Activated CD4-positive, alpha-beta T cell treated with anti-CD3 and anti-CD28 coated beads, Interleukin-2, amount 50 U/mL, for 4 hours (primary cell): ENCODE measurements at places on chromosomes 5 and 9.

GRCh38 chr9:130042406-130042884 is 544 bp downstream of the FNBP1 start:
- no peak for DNase-seq

DNA sequence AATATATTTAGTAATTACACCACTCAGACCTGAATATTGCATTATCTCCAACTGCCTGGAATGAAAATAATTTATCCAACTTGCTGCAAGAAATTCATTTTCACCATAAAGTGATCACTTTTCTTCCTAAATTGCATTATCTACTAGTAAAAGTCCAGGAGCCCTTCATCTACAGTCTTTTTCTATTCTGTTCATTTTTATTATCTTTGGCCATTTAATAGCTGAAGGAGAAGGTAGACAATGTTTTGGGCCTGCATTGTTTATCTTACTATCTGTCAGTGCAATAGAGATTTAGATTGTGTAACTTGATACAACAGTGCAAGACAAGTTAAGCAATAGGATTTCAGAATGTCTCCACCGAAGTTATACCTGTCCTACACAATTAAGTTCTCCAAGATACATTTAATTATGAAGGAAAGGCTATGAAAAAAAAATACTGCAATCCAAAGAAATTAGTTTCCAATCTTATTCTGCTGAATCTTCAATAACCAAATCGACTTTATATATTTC is 1339.7 kb upstream of the CDH6 start:
- DNase-seq, result no peak

GRCh38 chr5:1724822-1725602 is 74.6 kb downstream of the MRPL36 start:
- DNase-seq, result no peak

DNA sequence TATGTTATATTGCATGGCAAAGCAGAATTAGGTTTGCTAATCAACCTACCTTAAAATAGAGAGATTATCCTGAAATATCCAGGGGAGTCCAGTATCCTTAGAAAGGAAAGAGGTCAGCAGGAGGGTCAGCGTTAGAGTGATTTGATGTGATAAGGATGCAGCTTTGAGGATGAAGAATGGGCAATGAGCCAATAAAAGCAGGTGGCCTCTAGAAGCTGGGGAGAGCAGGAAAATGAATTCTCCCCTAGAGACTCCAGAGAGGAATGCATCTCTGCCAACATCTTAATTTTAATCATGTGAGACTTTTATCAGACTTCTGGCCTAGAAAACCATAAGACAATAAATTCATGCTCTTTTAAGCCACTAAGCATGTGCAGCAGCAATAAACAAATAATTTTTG is 65.7 kb upstream of the SYK start:
- no peak for DNase-seq

DNA sequence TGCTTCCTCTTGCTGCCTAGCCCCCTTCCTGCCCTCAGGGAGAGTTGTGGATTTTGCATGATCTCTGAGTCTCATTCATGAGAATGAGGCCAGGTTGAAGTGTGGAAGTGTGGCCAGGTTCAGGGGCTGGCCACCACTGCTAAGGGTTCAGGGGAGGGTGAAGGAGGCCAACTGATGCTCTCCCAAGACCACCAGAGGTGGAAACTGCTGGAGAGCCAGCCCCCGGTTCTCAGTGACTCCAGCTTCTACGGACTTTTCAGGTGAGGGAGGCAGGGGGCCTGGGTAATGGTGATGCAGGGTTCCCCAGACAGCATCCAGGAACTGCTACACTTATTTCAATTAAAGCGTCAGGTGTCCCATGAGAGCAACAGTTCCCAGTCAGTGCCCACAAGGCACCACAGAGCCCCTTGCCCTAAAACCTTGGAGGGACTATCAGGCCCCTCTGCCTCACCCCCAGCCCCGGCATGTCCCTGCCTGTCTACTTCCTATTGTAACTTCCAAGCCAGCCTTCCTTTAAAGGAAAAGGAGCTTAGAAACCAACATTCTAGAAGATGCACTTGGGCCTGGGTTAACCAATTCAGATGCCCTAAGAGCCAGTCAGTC is 50.1 kb downstream of the AMBP start:
- no peak for DNase-seq

GRCh38 chr5:18745042-18745987 is 1111.1 kb downstream of the TAF11L14 start:
- peak; percentile 9 for DNase-seq

DNA sequence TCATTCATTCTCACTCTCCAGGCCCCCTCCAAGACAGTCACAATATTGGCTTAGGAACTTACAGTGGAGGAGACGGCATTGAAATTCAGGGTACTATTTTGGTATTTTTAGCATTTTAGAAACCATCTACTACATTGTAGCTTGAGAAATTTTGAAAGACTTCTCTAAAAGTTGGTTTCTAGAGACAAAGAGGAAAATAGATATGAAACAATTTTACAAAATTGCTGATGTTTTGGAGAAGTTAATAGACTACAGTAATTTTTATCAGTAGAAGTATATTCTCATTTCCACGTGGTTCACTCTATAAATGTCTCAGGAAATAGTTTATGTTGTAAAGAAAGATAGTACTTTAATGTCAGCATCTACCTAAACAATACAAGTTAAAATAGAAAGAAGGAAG is 63.2 kb upstream of the ZSWIM6 start:
- DNase-seq, result no peak

DNA sequence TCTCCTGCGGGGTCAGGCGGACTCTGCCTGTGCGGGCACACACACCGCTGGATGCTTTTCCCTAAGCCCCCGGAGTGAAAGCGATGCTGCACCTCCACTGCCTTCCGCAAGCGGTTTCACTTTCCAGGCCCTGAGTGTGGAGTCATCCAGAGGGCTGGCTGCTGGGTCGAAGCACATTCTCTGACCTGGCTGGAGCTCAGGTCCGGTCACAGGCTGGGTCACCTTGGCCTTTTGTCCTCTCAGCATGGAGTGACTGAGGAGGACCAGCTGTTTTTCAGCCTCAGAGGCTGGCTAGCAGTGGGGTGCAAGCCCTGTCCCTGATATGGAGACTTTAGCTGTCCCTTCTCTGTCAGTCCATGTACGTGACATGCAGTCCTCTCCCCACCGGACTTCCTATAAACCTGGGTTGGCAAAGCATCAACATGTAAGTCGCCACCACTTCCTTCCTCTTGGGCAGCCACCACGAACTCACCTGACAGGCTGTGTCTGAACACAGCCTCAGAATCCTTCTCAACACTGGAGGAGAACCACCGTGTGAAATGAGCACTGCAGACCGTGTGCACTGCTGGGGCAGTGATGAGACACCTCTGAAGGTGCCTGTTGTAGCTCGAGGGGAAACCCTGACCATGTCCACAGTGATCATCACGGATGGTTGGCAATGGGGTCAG is 51.3 kb downstream of the GADD45G start:
- DNase-seq, result no peak

GRCh38 chr9:129823935-129824601 is at the start of gene TOR1A:
TSS of gene TOR1A (minus strand) at chr9:129824136. CDS start at chr9:129824085, 51 bp downstream.
- peak; percentile 90 for DNase-seq

GRCh38 chr5:39201781-39202596 is 17.4 kb downstream of the FYB1 start:
- no peak for DNase-seq

- no peak for DNase-seq
Observed at GRCh38 chr5:60514152-60514551, 185.8 kb downstream of the DEPDC1B start.

- no peak for DNase-seq
Observed at GRCh38 chr5:150253416-150254208, 36.0 kb downstream of the CAMK2A start.

GRCh38 chr9:132784286-132784830 is 93.7 kb downstream of the AK8 start:
- DNase-seq, result no peak

GRCh38 chr9:78047106-78047505 is 15.5 kb upstream of the GNAQ start:
- no peak for DNase-seq

DNA sequence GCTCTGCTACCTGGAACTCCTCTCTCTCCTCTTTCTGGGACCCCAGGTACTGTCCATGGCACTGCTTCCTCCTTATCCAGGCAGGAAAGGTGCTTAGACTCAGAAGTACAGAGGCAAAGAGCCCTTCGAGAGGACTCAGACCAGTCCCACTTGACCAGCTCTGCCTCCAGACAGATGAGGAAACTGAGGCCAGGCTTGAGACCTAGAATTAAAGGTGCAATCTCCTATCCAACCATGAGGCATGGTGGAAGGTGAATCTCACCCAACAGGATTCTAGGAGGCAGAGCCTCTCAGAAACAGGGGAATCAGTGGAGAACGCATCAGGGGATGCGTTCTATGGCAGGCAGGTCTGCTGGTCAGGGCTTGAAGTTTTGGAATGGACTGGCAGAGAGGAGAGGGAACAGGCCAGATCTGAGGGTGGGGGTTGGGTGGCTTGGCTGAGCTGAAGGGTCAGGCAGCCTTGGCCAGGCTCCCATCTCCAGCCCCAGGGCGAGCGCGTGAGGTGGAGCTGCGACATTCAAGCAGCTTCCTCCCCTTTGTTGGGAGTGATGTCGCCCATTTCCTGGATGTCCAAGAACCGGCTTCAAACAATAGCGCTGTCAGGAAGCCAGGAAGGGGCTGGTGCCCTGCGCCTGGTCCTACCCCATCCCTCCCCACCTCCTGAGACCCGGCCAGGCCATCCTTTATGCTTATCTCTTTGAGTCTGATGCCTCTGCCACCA is 26.2 kb downstream of the NDUFA8 start:
- DNase-seq, result no peak

GRCh38 chr9:129337336-129338140 is 159.5 kb upstream of the IER5L start:
- DNase-seq, result no peak

- DNase-seq, result no peak
Observed at GRCh38 chr5:159605585-159605984, 275.3 kb upstream of the IL12B start.

DNA sequence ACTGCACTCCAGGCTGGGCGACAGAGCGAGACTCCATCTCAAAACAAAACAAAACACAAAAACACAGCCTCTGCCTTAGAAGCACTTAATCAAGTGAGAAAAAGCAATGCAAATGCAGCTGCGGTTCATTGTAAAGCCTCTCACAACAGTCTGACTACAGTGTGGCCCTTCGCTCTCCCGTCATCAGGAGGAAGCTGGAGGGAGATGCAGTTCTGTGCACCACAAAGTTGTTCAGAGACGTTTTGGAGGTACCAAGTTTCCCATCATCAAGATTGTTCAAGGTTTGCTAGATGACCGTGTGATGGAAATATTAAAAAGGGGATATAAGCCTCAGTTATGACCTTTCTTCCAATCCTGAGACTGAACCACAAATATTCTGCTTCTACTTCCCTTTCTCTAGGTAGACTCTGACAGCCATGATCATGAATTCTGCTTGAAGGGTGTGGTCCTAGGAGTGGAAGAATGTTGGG is 40.9 kb downstream of the SEC61B start:
- no peak for DNase-seq

DNA sequence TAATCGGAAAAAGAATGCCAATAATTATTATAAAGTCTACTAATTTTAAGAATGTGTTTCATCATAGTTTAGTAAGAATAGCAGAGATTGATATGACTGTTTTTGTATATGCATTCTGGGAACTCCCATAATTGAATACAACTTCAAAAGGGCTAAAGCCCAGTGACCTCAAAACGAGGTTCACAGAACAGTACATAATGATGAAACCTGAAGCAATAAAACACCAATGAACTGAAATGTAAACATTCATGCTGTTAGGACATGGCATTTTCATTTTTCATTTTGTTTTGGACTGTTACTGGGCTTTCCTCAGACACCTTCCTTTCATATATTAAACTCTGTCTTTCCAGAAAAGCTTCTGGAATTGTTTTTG is 684 bp upstream of the JMY start:
- no peak for DNase-seq

DNA sequence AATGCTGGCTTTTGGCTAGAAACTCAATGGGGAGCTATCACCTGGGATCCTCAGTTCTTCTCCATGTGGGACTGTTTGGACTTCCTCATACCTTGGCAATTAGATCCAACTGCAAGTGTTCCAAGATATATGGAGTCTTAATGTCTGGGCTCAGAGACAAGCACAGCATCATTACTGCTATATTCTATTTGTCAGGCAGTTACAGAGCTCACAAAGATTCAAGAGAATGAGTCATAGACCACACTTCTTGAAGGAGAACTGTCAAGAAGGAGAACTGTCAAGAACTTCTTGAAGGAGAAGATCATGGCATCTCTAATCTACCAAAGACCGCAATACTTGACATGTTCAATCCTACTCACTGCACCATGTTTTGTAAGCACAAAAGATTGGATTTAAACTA is 106.8 kb upstream of the NREP start:
- DNase-seq, result no peak

GRCh38 chr5:34694685-34695084 is 38.6 kb downstream of the RAI14 start:
- no peak for DNase-seq

- no peak for DNase-seq
Observed at GRCh38 chr5:37005946-37006540, 129.5 kb downstream of the NIPBL start.

DNA sequence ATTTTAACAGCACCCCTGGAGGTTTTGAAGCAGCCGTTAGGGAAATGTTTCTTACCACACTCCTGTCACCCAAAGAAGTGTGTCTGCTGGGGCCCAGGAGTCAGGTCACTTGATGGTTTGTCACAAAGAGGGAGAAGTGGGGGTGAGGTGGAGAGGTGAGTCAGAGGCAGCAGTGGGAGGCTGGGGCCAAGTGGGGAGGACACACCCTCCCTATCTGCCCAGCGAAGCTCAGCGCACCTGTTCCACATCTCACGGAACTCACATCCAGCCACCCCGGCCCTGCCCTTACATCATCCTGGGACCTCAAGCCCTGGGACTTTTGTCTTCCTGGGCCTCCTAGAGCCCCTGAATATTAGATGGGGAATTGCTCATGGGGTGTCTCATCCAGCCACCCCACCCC is 171.1 kb upstream of the SMIM23 start:
- DNase-seq, result no peak

DNA sequence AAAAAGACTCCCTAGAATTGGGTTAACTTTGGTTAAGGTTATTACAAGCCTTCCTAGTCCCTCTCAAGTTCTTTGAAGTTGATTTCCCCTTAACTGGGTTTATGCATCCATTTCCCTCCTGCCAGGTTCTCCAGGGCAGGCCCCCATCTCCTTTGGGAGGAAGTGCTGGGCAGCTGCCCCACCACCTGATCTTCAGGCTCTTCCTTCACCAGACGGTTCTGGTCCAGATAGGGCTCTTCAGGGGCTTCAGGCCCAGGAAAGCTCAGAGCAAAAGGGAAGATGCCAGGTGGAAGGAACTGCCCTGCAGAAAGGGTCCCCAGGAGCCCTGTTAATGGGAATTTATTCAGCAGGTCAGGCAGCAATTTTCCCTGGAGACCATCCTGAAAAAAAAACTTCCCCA is 2.1 kb downstream of the SMIM32 start:
- no peak for DNase-seq

DNA sequence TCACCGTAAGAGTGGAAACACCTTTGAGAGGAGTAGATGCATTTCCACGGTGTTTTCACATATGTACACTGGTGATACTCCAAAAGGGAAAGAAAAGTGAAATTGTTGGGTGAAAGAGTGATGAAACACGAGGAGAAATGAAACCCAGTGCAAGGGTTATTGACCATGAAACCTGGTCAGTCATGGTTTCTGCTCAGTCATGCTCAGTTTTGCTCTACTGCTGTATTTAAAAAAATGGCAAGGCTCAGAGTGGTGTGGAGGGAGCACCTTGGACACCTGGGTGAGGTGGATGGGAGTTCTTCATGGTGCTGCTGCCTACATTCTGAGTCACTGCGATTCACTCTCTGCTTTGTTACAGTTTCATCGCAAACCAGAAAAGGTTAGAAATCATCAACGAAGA is 32.3 kb downstream of the NTRK2 start:
- no peak for DNase-seq
